ENCODE measurements at places on chromosomes 16 and 17. TPM values are rescaled to one million over a fixed set of nuclear protein-coding genes. Genes with fewer than 3 reads are reported as not detected.

GRCh38 chr16:85461814-85462713 is 151.1 kb upstream of the GSE1 start:
- no peak overlapping the region for H3K27ac ChIP-seq
- H3K36me3 ChIP-seq: no peaks in the 10 kb centered on the region
- no peak for DNase-seq
- H3K4me1 ChIP-seq: peaks cover 11% of the 10 kb centered on the region
- H3K4me3 ChIP-seq: no peak overlapping the region
- peaks cover 19% of the 10 kb centered on the region for H3K27me3 ChIP-seq

GRCh38 chr17:1732833-1733321 is 8.4 kb downstream of the WDR81 start:
- H3K4me1 ChIP-seq: no peaks in the 10 kb centered on the region
- no peak for DNase-seq
- no peak overlapping the region for H3K4me3 ChIP-seq
- no peak overlapping the region for H3K27ac ChIP-seq

DNA sequence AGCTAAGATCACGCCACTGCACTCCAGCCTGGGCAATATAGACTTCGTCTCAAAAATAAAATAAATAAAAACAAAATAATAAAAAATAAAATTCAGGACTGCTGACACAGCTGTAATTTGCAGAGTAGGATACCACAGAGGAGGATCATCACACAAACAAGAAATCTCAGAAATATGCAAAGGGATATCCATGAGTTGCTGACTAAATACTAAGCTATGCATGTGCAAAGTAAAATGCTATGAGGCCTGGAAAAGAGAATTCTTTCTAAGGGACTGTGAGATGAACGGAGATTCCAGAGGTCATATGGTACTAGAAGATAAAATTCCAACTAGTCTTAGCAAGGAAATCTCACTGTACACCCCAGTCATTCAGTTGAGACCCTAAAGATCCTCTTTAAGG is 74.8 kb downstream of the SLC39A11 start:
- no peak for DNase-seq
- H3K36me3 ChIP-seq: no peaks in the 10 kb centered on the region
- H3K4me3 ChIP-seq: no peak overlapping the region
- peaks cover 2% of the 10 kb centered on the region for H3K27me3 ChIP-seq

GRCh38 chr17:62675260-62675659 is 47.8 kb downstream of the MRC2 start:
- H3K36me3 ChIP-seq: peaks cover 6% of the 10 kb centered on the region
- DNase-seq: no peak
- H3K27ac ChIP-seq: no peak overlapping the region
- no peak overlapping the region for H3K4me3 ChIP-seq
- H3K4me1 ChIP-seq: no peaks in the 10 kb centered on the region
- peaks cover 6% of the 10 kb centered on the region for H3K27me3 ChIP-seq

DNA sequence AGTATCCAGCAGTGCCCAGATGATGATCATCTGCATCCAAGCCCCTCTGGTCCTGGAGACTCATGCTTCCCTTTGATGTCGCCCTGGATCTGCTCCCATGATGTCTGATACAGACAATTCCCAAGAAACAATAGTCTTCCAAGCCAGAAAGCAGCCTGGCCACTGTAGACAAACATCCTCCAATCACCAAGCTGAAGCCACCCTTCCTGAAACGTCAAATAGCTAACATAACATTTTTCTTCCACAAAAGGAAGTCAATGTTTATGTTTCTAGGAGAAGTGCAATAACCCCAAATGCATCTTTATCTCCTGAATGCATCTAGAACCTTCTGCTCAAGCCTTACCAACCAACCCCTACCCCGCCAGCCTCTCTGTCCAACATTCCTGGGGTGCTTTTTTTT is 1.2 kb upstream of the DPEP2 start:
- H3K27me3 ChIP-seq: peaks cover 5% of the 10 kb centered on the region
- no peak overlapping the region for H3K27ac ChIP-seq
- H3K36me3 ChIP-seq: no peaks in the 10 kb centered on the region
- DNase-seq: no peak
- peaks cover 22% of the 10 kb centered on the region for H3K4me1 ChIP-seq

- H3K27me3 ChIP-seq: peaks cover 3% of the 10 kb centered on the region
- peaks cover 38% of the 10 kb centered on the region for H3K4me1 ChIP-seq
- H3K4me3 ChIP-seq: no peak overlapping the region
- peak overlapping the region; percentile 80 for H3K27ac ChIP-seq
- no peaks in the 10 kb centered on the region for H3K36me3 ChIP-seq
Measured at GRCh38 chr16:11452746-11453389, 107.6 kb downstream of the RMI2 start.

DNA sequence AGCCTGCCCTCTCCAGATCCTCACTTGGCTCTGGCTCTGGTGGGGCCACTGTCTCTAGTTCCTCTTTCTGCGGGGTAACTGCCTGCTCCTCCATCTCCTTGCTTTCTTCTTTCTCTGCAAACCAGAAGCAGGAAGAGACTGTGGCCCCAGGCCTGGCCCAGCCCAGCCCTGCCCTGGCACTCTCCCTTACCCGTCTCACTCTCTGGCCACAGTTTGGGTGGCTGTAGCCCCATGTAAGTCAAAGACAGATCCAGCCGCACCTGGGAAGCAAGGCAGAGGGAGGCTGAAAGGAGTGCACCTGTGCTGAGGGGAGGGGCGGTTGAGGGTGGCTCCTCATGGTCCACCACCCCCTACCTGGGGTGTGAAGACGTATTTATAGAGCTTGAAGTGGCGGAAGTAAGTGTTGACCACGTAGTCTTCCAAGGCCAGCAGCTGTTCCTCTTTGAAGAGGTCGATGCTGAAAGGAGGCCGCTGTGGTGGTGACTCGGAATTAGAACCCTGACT is 2.8 kb downstream of the CFAP119 start:
- peaks cover 31% of the 10 kb centered on the region for H3K36me3 ChIP-seq
- no peak overlapping the region for H3K27ac ChIP-seq
- DNase-seq: no peak
- peak overlapping the region; percentile 67 for H3K4me3 ChIP-seq
- peaks cover 17% of the 10 kb centered on the region for H3K27me3 ChIP-seq
- peaks cover 21% of the 10 kb centered on the region for H3K4me1 ChIP-seq

- DNase-seq: no peak
- no peak overlapping the region for H3K27ac ChIP-seq
- peaks cover 13% of the 10 kb centered on the region for H3K27me3 ChIP-seq
- H3K4me1 ChIP-seq: peaks cover 7% of the 10 kb centered on the region
Measured at GRCh38 chr17:79732254-79732653, 1.5 kb downstream of the ENPP7 start.

DNA sequence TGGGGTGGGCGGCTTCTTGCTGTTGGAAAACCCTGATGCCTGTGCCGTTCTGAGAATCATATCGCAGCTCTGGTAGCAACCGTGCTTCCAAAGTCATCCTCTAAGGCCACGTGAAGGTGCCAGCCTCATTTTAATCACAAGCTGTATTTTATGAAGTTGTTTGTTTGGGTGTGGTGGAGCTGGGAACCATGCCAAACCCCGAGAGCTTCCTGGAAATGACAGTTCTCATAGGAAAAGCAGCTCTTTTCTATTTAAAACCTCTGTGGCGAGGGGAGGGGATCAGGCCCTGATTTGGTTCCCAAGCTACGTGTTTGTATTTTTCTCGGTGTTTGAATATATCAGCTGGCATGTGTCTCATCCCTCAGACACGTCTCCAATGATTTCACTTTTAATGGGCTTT is 21.7 kb downstream of the KNOP1 start:
- peak overlapping the region; percentile 24 for H3K27ac ChIP-seq
- H3K4me3 ChIP-seq: no peak overlapping the region
- peaks cover 14% of the 10 kb centered on the region for H3K4me1 ChIP-seq

DNA sequence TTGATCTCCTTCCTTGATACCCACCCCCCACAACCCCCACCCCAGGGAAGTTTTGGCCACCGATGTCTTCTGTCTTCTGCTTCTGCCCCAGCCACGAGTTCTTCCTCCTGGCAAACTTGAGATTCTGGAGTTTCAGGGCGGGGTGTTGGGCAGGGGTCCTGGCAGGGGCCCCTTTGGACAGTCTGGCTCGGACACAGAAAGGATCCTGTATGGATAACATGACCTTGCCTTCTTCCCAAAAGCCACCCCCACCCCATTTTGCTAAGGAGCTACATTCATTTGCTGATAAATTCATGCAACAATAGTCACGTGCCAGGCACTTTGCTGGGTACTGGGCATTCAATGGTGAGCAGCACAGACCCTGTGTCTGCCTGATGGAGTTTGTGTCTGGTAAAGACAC is 5.9 kb upstream of the COL1A1 start:
- no peak overlapping the region for H3K4me3 ChIP-seq
- H3K4me1 ChIP-seq: peaks cover 14% of the 10 kb centered on the region
- DNase-seq: no peak
- peaks cover 25% of the 10 kb centered on the region for H3K27me3 ChIP-seq
- H3K36me3 ChIP-seq: no peaks in the 10 kb centered on the region

- no peaks in the 10 kb centered on the region for H3K36me3 ChIP-seq
- DNase-seq: no peak
- no peak overlapping the region for H3K27ac ChIP-seq
- H3K4me3 ChIP-seq: no peak overlapping the region
Measured at GRCh38 chr17:77687417-77687816, 271.1 kb upstream of the TNRC6C start.

Gene C17orf67
- total RNA-seq: 1.7 TPM

Gene MYH8
- total RNA-seq: not detected

Gene KRTAP9-4
- not detected for total RNA-seq

Gene TERB1
- 0.10 TPM for total RNA-seq

Data from endothelial cell (in vitro differentiated cells).